NCI-H82 (cell line): ENCODE measurements at places on chromosomes 2 and 18.

- DNase-seq = no peak
Measured at GRCh38 chr2:150491943-150492342, 4.5 kb upstream of the RND3 start.

GRCh38 chr2:189899101-189899500 lies 114.9 kb downstream of the PMS1 start:
- no peak for DNase-seq

GRCh38 chr18:59416818-59417217 lies 57.8 kb upstream of the LMAN1 start:
- DNase-seq = peak; percentile 10

DNA sequence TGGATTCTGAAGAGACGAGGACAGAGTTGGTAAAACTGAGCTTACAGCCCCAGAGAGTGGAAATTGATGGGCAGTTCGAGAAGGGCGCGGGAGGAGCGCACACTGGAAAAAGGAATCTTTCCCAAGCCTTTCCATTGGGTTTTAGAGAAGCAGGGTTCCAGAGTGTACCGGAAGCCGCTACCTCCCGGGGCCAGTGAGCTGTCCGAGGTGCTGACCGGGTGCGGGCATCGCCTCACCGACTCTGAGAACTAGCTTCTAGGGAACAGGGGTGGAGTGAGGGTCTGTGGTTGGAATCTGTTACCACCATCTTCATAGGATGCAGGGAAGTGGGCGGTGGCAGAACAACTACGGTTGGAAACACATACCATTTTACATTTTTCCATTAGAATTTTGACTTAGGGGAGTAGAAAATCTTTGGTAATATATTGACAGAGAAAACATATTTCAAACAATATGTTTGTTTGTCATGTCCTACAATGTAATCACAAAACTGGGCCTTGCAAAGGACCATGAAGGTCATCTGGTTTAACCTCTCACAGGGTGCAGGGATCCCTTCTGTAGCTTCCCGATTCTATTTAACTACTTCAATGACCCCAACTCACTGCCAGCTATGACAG lies 724 bp downstream of the NMS start:
- no peak for DNase-seq

DNA sequence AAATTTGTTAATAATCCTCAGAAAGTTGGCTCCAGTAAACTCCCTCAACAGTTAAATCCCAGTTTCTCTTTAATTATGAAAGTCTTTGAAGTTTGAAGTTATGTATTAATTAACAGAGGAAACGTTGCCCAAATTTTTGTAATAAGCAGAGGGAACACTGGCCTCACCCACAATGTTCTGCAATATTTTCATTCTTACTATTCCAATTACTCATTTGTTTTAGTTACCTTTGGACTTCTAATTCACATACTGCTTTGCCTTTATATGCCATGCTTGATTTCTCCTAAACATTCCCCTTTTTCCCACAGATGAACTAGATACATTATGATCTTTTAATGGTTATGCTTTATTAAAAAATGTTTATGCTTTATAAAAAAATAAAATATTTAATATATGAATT lies 61.3 kb downstream of the RELCH start:
- no peak for DNase-seq

GRCh38 chr2:112658301-112658700 lies 12.6 kb downstream of the SLC20A1 start:
- no peak for DNase-seq

- DNase-seq = no peak
Measured at GRCh38 chr2:100832885-100833284, 12.9 kb downstream of the NPAS2 start.

- DNase-seq = no peak
Measured at GRCh38 chr2:61640406-61640805, 102.2 kb upstream of the XPO1 start.

DNA sequence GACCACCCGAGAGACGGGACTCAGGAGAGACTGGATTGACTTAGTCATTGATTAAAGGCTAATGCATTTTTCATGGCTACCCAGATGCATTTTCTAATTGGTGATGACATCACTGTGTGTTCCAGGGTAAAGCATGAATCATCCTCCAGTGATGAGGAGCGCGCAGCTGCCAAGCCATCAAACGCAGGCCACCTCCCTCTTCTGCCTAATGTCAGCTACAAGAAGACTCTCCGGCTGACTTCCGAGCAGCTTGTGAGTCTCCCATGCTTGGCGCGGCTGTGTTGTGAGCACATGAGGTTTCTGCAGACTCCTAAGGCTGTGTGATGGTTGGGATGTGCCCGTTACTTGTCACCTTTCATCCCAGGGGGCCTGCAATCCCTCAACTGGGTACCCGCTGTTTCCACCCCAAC lies 56.4 kb downstream of the LPIN1 start:
- no peak for DNase-seq

DNA sequence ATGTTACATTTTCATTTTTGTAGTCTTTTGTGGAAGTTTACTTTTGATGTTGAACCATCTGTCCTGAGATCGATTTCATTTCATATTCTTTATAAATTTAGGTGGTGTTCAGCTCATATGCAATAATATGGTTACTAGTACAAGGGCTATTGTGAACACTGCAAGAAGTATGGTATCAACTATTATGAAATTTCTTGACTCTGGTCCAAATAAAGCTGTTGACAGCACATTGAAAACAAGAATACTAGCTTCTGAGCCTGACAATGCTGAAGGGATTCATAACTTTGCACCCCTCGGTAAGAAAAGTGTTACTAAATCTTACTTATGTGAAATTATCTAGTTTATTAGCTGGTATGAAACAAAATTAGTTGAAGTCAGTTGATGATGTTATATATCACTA lies 124.9 kb upstream of the TTC27 start:
- DNase-seq = no peak

DNA sequence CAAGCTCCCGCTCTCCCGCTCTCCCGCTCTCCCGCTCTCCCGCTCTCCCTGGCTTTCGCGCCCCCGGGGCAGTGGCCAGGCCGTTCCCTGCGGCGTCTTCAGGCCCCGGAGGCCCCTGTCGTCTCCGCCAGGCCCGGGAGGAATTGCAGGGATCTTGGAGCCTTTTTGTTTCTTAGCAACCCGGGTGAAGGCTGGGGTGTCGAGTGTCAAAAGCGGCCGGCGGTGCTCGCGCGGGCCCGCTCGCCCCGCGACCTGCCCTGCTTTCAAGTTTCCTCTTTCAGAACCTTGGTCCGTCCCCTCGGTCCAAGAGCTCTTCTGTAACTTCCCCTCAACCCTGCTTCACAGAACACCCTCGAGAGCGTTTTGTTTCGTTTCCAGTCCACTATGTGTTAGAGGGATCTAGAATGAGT lies 1.4 kb downstream of the RNF138 start:
- peak; percentile 57 for DNase-seq

DNA sequence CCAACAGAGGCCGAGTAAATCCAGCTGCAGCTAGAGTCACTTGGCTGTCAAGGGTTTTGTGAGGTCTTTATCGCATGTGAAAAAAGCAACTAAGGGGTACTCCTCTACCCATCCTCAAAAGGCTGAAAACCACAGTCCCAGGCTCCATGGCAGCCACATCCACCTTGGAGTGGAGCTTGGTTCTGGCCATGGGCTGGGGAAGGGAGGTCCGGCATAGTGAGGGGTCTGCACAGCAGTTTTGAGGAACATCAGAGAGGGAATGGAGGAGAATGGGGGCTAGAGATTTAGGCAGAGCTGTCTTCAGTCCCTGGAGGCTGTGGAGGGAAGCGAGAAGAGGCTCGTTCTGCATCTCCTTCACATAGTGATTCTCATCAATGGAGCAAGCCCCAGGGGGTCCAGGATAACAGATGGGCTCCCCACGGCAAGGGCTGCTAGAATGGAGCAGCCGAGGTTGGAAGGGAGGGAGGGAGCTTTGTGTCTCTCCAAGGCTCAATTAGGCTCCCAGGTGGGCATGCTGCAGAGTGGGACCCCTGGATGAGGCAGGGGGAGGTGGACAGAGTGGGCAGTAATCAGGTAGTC lies 21.0 kb downstream of the MROH2A start:
- DNase-seq = no peak

DNA sequence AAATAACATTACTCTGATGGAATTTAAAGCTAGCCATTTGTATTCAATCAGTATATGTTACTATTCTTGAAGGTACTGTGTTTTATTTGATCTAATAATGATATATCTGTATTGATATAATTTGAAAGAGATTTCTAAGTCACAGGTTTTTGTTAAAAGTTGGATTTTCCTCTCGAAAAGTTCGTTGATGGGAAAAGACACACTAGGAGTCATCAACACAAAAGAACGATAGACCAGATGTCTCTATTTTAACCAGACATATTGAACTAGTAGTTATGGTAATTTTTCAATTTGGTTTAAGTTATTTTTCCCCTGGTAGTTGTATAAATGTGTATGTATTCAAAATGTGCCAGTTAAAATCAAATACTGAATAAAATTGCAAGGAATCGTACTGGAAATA lies 2.5 kb downstream of the ASXL3 start:
- DNase-seq = no peak

DNA sequence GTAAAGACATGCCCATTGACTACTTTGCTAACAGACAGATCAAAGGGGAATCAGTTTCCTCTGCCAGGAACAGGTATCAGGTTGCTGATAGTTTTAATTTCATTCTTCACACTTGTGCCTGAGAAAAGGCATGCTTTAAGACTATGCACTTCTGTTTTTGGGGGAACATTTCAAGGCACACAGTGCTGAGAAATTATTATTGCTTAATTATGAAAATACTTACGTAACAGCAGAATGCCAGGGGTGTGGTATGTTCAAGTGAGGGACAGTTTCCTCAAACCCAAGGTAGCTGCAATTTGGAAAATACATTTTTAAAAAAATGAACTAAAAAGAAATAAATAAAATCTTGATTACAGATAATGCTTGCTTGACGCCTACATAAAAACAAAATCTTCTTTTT lies 1746.1 kb upstream of the PIK3C3 start:
- no peak for DNase-seq

GRCh38 chr2:218540015-218540414 lies 28.1 kb downstream of the USP37 start:
- no peak for DNase-seq

DNA sequence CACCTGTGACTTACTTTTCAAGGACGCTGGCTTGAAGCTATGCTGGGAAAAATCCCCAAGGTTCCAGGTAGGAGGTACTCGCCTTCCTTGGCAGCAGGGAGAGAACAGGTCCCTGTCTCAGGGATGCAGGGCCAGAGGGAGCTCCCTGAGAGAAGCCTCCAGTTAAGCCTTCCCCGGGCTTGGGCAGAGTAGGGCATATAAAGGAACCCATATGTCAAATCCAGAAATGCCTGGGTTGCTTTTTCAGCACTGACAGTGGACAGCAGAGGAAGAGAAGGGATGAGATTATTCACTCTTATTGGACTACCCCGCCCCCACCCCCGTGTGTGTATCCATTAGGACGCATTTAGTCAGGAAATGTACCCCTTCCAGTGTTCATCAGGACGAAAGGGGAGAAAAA lies 89.3 kb upstream of the TEX51 start:
- no peak for DNase-seq

DNA sequence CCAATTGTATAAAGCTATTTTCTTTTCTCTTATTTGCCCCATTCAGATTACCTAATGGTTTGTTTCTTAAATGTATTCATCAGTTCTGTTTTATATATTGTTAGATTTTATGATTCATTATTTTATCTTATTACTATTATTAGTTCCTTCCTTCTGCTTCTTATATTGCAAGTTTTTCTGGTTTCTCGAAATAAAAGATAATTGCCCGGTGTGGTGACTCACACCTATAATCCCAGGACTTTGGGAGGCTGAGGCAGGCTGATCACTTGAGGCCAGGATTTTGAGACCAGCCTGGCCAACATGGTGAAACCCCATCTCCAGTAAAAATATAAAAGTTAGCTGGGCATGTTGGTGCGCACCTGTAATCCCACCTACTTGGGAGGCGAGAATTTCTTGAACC lies 37.8 kb downstream of the ANTXR1 start:
- DNase-seq = no peak

DNA sequence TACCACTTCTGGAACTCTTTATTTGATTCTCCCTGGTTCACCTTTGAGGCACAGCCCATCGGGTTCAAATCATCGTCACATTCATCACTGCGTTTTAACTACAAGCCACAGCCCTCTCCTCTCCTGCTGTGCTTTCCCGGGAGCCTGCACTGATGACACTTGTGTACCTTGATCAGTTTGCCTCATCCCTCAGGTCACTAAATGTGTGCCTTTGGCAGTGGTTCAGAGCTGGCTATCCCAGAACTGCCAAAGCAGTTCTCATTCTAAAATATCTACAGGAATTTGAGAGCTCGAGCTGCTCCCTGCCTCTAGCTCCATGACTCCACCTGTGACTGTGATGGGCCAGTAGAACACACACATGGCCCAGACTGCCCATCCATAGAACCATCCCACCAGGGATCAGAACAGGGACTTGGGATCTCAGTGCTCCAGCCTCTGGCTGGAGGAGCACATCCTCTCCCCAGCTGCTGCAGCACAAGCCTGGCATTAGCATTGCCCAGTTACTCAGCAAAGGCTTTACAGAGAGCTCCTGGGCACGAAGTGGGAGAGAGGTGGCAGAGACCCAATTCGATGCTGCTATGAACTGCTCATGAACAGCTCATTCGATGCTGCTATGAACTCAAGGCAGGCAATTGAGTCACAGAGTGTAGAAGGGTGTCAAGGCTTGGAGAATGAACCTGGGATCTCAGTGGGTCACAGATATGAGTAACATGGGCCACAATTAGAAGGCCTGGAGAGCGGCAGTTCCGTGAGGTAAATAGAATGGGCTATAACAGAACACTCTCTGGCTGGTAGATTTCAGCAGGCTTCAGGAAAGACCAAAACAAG lies 41.9 kb downstream of the EVA1A start:
- no peak for DNase-seq

DNA sequence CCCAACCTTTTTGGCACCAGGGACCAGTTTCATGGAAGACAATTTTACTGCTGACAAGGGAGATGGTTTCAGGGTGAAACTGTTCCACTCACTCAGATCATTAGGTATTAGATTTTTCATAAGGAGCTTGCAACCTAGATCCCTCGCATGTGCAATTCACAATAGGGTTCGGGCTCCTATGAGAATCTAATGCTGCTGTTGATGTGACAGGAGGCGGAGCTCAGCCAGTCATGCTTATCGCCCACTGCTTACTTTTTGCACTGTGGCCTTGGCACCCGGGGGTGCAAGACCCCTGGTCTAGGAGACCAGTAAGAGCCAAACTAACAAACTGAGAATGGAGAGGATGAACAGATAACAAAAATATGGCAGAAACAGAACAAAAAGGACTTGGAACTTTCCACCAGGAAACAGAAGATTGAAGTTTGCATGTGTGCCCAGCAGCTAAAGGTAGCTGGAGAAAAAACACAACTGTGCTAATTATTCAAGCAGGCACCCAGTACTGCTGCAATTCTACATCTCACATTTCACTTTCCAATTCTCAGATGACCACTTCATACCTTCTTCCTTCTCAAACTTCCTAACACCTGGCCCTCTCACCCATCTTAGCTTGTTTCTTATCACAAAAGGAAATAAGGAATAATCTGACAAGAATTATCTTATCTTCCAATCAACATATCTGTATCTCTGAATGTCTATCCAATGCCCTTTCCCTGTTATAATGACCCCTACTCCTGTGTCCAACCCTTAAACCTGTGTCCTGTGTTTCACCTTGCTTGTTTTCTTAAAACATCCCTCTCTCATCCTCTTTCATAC lies 24.8 kb downstream of the SP3 start:
- DNase-seq = no peak
